ENCODE measurements at places on chromosomes 11 and 22.

GRCh38 chr22:27752141-27752540 lies 49.4 kb downstream of the MN1 start:
- DNase-seq = no peak

- DNase-seq = no peak
Observed at GRCh38 chr11:68263444-68264035, 8.2 kb downstream of the C11orf24 start.

- DNase-seq = no peak
Observed at GRCh38 chr11:63698976-63699733, 17.9 kb downstream of the RTN3 start.

- no peak for DNase-seq
Observed at GRCh38 chr22:23246982-23247766, 66.9 kb downstream of the BCR start.

- no peak for DNase-seq
Observed at GRCh38 chr22:42819412-42820044, 37.5 kb downstream of the ARFGAP3 start.

DNA sequence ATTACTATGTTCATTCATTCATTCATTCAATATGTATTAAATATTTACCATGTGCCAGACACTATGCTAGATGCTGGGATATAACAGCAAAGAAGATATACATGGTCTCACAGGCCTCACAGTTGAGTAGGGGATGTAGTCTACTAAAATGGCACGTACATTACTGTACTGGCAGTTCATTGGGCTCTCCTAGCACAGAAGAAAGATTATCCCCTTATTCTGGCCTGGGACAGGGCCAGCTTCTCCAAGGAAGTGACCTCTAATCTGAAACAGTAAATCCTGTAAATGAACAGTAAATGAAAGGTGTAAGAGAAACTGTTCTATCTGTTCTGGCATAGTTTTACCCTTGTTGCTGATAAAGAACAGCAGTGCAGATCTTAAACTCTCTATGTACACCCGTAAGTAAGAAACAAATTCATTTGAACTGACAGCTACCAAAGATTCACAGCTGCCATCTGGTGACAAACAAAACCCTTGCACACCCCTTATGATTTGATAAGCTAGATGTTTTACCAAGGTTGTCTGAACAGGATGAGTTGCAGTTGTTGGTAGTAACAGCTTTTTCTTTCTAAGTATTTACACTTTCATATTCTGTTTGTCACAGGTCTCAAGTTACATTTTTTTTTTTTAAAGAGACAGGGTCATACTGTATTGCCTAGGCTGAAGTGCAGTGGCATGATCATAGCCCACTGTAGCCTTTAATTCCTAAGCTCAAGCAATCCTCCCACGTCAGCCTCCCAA lies 263.1 kb downstream of the TMEM135 start:
- no peak for DNase-seq

- DNase-seq = no peak
Observed at GRCh38 chr11:102853956-102854355, 10.5 kb upstream of the MMP3 start.

DNA sequence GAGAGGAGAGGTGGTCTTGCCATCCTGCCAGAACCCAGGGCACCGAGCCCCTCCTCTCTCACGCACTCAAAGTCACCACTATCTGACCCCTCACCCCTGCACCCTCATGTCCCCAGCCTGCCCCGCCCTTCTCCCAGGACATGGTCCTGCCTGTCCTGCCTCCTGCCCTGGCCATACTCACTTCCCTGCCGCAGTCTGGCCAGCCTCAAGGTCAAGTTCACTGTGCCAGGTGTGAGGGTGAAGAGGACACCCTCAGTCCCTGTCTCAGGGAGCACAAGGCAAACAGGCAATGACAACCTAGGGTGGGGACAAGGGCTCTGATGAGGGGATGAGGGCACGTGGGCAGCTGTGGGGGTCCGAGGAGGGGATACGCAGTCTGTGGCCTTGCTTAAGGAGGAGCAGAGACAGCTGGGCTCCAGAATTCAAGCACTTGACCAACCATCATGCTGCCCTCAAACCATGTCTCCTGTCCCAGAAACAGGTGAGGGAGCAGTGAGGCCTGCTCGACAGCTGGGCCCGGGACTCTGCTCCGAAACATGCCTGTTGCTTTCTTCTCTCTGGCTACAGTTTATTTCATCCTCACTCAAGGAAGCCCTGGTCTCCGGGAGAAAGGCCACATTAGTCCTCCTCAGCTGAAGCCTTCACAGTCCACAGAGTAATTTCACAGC lies 36.6 kb downstream of the PDGFB start:
- peak; percentile 48 for DNase-seq

DNA sequence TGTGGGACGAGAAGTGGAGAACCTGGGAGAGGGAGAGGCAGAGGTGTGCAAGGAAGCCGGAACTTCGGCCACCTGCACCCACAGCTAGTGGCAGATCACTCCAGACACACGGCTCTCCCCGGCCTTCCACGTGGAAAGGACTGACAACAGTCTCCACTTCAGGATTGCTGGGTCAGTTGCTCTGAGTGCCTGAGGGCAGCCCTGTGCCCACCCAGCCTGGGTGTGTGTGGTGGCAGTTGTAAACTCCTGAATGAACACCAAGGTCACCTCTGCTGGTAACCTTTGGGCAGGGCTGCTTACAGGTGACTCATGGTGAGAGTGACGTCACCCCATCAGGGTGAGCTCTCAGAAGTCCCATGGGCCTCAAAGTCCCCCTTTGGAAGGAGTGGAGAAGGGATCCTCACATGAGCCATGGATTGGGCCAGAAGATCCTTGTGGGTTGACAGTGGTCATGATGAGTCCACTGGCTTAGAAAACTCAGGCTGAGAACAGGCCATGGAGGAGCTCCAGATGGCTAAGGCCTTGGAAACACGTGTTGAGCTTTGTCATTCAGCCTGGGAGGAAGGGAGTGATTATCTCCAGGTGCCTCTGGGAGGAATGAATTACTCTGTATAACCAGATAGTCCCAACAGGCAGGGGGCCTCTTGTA lies 71.3 kb downstream of the BCR start:
- no peak for DNase-seq

DNA sequence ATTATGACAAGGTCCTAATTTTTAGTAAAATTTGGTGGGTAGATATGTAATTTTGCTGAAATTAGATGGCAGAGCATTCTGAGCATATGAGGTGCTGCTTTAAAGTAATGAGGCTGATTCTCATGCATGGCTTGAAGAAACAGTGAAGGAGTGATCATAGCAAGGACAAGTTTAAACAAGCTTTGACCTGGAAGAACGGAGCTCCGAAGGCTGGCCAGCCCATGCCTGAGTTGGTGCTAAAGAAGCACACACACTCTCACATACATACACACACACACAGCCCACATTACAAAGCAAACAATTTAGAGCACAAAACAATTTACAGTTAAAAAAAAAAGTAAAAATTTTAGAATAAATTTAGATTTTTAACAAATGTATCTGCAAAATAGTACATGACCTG lies 150.7 kb downstream of the DCDC1 start:
- no peak for DNase-seq

DNA sequence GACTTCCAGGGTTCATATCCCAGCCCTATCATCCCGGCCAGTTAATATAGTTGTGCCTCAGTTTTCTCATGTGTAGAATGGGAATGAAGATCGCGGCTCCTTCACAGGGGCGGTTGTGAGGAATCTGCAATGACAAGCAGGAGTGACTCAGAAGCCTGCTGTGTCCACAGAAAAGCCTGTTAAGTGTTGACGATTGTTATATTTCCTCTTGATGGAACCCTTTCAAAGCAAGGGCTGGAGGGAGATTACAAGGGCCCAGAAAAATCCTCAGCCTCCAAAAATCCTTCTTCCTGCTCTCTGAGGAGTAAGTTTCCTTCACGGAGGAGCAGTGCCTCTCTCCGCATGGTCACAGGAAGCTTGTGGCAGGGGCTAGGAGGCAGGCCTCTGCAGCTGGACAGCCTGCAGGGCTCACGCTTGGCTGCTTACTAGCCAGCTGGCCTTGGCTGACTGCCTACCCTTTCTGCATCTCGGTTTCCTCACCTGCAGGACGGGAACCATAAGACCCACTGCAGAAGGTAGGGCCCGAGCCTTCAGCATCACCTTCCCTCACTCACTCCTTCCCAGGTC lies 63.4 kb downstream of the CACNG2 start:
- no peak for DNase-seq

DNA sequence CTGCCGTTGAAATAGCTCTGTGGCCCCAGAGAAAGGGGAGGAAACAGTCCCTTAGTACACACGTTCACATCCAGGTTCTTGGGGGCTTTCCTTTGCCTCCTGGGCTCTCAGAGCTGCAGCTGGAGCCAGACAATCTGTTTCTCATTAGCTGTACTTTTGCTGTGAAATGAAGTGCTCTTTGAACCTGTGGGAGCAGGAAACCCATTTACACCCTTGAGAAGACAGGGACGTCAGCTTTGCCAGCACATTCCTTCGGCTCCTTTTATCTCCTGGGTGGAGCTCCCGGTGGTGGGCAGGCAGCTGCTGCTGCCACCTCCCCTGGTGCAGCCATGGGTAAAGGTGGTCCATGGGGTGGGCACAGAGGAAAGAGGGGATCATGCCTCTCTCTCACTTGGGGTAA lies 80.6 kb upstream of the TIMP3 start:
- DNase-seq = no peak

DNA sequence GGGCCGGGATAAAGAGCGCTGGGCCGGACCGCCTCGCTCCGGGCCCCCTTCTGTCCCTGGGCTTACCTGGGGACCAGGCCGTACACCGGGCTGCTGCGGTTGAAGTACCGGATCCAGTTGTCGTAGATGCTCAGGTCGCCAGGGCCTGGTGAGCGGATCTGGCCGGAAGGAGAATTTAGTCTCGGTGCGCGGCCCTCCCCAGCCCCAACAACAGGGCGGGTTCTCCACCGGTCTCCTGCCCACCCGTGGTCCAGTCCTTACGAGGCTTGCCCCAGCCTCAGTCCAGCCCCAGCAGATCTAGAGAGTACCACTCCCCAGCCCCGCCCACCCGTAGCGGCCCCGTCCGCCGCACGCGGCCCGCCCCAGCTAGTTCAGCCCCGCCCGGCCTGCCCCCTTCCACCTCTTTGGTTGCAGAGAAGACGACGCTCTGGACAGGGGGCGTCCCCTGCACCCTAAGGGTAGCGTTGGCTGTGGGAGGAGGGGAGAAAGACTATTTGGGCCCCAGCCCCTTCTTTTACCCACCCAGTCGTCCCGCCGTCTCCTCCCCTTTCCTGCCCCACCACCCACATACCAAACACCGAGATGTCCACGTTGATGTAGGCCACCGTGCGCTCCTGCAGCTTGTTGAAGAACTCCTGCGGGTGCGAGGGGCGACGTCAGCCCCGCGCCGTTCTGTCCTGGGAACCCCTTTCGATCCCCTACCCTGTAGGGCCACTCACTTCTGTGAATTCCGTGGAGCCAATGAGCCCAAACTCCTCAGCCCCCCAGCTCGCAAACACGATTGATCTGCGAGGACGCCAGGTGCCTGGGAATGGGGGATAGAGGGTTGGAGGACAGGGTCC lies 6.8 kb downstream of the SAC3D1 start:
- DNase-seq = no peak

DNA sequence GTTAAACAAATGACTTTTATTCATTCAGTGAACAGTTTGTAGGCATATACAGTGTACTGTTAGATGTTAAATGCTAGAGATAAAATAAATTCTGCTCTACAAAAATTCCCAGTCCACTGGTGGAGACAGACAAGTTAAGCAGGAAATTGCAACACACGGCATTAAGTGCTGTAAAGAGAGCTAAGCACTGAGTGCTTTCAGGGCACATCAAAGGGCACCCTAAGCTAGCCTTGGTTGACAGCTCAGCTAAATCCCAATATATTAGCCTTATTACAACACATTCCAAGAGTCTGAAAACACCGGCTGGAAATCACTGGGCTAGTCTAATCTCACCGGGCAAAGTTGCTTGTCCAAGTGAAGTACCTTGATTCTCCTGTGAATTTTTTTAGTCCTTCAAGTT lies 55.1 kb downstream of the NOX4 start:
- DNase-seq = no peak

- no peak for DNase-seq
Observed at GRCh38 chr11:114066046-114066648, 6.6 kb downstream of the ZBTB16 start.

- no peak for DNase-seq
Observed at GRCh38 chr11:67581469-67581868, 2.1 kb upstream of the GSTP1 start.

GRCh38 chr11:128592454-128592853 lies 5.1 kb upstream of the ETS1 start:
- no peak for DNase-seq

DNA sequence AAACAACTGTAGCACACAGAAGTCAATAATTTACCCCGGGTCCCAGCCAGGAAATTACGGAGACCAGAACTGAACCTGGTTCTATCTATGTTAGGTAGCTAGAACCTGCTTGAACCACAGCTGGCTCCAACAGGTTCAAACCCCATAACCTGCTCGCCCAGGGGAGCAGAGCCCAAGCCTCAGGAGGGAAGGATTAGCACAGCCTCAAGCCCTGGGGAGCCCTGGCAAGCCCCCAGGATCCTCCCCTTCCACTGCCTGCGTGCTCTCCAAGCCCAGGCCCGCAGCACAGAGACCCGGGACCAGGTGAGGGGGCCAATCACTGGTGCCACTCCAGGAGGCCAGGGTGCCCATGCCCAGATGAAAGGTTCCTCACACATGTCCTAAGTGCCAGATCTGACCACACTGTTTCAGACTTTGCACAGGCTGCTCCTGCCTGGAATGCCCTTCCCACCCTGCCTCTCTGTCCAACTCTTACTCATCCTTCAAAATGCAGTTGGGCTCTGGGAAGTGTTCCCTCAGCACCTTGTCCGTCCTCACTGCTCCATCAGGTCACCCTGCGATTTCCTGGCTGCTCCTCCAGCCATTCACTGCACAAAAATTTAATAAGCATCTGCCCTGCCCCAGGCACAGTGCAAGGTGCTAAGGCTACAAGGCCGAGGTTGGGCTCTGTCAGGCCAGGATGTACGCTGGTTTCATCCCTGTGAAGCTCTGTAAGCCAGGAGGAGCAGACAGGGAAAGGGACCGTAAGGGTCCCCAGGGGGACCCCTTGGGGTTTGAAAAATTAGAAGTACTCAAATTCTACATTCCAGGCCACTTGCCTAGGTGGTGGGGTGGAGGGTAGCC lies 32.2 kb downstream of the ARRB1 start:
- no peak for DNase-seq

DNA sequence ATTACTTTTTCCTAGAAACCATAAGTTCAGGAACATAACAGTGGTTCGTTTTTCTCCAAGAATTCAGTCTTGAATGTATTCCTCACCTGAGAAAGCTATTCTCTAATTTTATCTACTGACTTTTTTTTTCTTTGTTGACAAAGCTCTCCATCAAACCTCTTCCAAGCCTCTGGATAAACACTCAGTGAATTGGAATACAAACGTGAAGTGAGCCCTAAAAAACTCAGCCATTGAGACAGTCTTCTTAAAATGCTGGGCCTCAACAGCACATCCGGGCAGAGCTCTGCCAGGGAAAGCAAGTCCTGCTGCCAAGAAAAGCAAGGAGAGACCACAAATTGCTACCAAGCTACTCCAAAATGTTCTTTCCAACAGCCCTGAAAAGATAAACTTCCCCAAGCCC lies 7.7 kb upstream of the SLC1A2 start:
- no peak for DNase-seq

GRCh38 chr11:16781936-16782919 lies 43.8 kb downstream of the C11orf58 start:
- DNase-seq = no peak

GRCh38 chr22:36065775-36066544 lies 37.3 kb upstream of the RBFOX2 start:
- DNase-seq = peak; percentile 93

Measured in H1 (cell line).